Inflammatory macrophage treated with lipopolysaccharide for 4 hours (primary cell): ENCODE measurements at places on chromosomes 12 and 14.

DNA sequence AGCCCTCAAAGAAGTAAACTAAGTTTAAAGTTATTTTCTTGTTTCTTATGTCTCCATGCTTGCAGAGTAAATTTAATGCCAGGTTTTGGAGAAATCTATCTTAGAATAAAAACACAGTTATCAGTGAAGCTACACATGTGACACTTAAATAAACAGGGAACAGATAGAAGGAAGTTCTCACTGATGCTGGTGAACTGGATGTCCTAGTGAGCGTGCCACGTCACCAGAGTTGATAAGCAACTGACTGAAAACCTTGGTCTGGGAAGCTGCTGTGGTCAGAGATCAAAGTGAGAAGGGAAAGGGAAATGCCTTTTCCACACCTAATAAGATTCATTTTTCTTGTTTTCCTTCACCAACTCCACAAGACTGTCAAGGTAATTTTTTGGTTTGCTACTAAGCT is 74.8 kb upstream of the PCED1B start:
- no peak for DNase-seq

DNA sequence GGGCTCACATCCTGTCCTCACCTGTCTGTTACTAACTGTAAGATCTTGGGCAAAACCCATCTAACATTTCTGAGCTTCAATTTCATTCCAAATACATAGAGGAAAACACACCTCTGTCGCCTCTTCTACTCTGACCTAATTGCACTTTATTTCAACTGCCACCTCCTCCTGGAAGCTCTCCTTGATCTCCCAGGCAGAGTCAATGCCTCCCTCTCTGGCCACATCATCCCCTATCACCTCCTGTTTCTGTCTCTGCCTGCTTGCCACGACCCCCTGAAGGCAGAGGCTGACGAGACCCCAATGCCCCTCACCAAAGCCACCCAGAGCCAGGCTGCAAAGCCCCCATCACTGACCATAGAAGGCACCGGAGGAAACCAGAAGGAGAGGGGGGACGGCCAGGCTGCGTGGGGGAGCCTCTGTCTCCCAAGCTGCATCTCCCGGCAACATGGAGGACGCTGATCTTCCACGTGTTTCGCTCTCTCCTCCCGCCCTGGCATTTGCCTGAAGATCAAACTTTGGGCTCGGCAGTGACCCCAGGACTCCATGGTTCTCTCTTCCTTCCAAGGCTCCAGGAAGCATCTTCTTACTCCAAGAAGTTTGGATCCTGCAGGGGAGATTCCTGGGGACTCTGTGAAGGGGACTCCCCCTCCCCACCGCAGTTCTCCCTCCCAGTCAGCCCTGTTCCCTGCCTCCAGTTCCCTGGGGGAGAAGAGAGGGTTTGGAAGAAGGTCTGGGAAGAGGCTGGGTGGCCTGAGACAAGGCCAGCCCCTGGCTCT is 50.1 kb upstream of the BCL11B start:
- no peak for DNase-seq

- no peak for DNase-seq
Observed at GRCh38 chr14:64080452-64080851, 213.7 kb downstream of the ESR2 start.

GRCh38 chr12:1811281-1811947 is 9.0 kb upstream of the LRTM2 start:
- peak; percentile 79 for DNase-seq

DNA sequence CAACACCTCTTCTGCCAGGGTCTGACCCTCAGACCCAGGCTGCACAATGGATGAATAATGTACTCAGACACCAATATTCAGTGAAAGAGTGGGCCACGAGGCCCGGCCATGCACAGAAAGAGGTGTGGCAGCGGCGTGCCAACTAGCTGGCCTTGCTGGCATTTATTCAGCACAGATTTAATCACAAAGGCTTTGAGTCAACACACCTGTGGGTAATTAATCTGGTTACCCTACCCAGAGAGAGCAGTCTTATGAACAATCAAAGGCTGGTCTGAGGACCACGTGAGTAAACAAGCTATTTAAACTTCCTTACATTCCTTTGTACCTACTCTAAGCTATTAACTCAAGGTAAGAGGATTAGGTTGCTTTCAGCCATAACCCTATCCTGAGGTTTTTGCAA is 324.8 kb downstream of the C12orf50 start:
- no peak for DNase-seq

GRCh38 chr12:106106061-106106566 is 32.6 kb downstream of the NUAK1 start:
- no peak for DNase-seq

GRCh38 chr12:78680596-78680995 is 184.0 kb upstream of the SYT1 start:
- DNase-seq: no peak

GRCh38 chr14:53213761-53214160 is 60.6 kb upstream of the DDHD1 start:
- DNase-seq: peak; percentile 25

DNA sequence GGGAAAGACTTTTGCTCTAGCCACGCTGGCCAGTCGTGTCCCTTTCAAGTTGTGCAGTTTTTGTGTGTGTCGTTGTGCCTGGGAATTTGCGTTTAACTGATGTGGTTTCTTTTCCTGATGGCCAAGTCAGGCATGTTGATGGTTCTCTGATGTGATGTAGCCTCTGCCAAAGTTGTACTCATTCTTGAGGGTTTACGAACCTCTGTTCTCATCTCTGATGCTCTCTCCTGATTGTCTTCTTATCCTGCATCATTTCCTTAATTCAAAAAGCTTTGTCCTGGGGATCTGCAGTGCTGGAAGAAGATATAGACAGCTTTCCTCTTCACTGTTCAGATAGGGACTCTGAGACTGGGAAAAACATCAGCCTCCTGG is 25.4 kb downstream of the CD9 start:
- DNase-seq: no peak

DNA sequence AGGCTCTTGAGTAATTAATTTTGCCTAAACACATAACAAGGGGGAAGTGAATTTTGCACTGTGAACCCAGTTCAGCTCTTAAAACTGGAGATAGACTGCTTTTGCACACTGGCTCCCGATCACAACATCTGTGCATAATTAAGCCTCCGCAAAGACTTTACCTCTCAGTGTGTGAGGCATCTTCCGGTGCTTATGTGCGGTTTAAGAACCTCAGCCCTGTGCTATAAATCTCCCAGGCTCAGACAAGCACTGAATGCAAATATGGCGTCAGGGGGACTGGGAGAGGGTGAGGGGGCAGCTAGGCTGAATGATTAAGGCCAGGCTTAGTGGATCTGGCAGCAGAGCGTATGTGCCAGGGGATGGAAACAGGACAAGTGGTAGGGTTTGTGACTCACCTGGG is 103.3 kb downstream of the ADCK1 start:
- DNase-seq: no peak

DNA sequence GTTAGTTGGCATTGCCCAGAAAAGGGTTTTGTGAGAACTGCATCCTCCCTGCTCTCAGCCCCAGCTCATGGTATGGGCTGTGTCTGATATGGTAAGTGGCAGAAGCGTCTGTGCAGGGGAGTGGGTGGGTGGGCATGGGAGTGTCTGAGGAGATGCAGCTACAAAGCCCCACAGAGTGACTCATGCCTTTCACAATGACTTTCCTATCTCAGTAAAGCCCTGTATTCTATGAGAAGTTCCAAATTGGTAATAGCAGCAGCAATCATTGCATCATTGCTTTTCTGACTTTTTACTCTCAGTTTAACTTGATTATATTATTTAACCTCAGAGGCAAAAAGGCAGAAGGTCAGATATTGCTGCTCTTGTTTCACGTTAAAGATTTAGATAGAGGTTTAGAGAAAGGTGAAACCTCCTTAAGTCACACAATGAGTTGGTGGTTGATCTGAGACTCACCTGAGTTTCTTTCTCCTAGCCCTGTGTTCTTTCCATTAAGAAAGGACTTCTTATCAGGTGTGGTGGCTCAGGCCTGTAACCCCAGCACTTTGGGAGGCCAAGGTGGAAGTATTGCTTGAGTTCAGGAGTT is 171.7 kb downstream of the SLC5A8 start:
- DNase-seq: no peak

GRCh38 chr12:56785141-56785865 is 22.2 kb downstream of the HSD17B6 start:
- no peak for DNase-seq

DNA sequence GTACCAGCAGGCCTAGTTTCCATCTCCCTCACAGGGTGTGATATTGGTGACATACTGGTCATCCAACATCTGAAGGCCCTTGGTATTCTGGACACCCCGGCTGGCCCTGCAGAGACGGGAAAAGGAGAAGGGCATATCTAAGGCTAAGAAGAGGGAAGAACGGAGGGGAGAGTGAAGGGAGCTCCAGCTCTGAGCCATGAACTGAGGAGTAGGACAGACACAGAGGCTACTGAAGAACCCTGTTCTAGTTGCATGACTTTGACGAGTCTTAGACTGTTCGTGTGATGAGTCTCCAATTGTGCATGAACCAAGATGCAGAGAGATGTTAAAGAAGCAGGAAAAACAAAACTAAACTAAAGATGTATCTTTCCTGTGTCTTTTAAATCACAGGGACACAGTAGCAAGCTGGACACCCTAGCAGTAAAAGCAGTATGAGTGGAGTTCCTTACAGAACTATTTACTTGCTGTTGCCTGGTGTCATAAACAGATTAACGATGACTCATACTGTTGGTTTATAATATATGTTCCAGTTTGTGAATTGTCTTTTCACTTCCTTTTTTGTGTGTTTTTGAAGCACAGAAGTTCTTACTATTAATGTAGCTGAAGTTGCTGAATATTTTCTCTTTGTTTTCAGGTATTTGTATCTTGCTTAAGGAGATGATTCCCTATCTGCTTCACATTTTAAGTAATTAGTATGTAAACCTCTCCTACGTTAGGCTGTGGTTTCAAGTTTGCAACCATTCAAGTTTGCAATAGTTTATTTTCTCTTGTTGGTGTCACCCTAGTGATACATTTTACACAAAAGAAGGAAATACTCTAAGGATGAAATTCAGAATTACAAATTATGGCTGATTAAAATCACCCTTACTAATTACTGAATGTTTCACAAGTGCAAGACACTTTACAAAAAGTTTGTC is 15.7 kb downstream of the FAR2 start:
- DNase-seq: peak; percentile 92

DNA sequence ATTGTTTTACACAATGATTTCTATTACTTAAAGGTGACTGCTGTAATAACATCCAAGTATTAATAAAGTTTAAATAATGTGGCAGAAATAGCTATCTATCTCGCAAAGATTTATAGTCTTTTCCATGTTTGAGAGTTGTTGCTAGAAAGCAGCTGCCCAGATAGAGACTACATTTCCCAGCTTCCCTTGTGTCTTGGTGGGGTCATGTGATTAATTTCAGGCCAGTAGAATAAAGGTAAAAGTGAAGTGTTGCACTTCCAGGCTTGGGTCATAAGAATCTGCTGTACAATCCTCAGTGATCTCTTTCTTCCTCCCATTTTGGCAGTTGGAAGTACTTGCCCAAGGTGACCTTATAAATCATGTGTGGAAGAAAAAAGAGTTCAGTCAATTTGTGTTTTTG is 449.7 kb upstream of the USP15 start:
- DNase-seq: no peak

DNA sequence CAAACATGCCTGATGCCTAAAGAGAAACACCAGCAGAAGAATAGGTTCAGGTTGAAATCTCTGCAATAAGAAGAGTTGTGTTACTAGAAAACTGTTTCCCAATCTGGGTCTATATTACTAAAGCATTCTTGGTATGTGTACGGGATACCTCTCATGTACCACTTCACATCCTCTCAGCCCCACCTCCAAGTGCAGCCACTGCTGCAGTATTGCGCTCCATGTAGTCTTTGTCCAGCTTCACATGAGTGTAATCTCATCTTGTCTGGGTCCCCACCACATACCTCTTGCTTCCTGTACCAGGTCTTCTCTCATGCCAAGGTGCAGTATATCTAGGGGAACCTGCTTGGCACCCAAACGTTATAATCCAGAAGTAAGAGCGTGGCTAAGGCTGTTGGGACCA is 187.5 kb upstream of the EEA1 start:
- DNase-seq: no peak

- no peak for DNase-seq
Observed at GRCh38 chr14:72869407-72870329, 24.2 kb downstream of the DPF3 start.

GRCh38 chr14:30330445-30330844 is 228.5 kb upstream of the G2E3 start:
- no peak for DNase-seq

DNA sequence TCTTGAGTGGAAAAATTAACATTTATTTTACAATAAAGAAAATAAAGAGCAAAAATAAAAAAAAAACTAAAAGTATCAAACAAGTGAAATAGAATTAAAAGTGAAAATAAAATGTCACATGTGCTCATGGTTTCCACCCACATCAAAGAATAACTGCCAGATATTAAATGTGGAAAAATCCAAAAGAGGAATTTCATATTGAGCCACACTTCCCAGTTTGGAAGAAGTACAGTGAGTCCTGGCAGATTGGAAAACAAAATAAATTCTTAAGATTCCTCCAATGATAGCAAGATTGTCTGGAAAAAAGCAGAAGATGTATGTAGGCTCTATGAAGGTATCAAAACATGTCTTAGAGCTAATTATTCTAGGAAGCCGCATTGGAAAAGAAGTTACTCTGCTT is 1019.5 kb downstream of the SLC6A15 start:
- DNase-seq: no peak

- peak; percentile 93 for DNase-seq
Observed at GRCh38 chr12:24705741-24706358, 243.1 kb downstream of the BCAT1 start.

GRCh38 chr12:75863533-75863932 is 168.0 kb downstream of the PHLDA1 start:
- DNase-seq: no peak

GRCh38 chr14:90782892-90783291 is 33.3 kb downstream of the TTC7B start:
- DNase-seq: no peak

DNA sequence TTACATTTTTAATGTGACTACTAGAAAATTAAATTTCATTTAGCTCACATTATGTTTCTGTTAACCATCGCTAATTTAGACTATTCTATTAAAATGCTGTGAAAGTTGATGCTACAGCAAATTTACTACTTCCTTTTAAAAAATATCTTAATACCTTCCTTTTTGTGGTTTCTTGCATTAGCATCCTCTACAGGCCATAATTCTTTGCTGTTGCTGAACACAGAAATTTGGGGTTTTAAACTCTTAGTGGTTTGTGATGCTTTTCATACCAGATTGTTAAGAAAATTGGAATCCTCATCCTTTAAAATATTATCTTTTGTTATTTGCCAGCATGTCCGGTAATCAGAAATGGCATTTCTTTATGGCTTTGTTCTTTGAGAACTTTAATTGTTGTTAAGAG is 18.1 kb downstream of the WNK1 start:
- DNase-seq: no peak

DNA sequence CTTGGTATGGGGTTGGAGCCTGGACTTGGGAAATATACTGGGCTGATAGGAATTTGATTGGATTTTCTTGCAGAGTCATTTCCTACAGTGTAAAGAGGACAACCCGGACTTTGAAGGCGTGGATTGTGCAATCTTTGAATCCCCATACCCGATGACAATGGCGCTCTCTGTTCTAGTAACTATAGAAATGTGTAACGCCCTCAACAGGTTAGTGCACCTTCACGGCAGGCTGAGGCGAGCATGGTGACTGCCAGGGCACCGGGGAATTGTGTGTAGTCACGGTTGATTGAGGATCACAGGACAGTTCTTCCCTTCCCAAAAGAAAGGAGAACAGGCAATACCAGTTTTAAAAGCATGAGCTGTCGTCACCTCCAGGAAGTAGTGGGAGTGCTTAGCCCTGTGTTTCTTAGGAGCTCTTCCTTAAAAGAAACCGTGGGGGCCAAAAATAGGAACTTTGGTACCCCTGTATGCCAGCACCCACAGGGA is 58.3 kb downstream of the ANAPC7 start:
- DNase-seq: peak; percentile 94
